B cell (primary cell): ENCODE measurements at places on chromosomes 7 and 10.
A peak's percentile ranks its signal among the peaks of the same experiment; 100 is the strongest.

DNA sequence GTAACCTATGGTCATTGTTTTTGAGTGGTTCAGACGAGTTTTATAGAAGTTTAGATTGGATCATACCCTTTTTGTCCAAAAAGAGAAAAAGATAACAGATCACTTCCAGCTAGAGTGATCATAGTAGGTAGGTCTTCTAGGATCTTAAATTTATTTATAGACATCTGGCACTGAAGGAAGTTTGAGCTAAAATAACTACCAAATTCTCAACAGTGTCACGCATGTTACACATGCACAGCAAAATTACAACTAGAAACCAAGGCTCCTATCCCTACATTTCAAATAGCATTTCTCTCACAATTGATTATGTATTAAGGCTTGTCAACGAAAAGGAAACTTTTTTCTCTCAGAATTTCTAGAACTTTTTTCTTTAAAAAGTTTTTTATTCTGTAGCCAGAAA, 2.3 kb downstream of the CALU start:
- H3K36me3 ChIP-seq = no peaks in the 10 kb centered on the region
- no peaks in the 10 kb centered on the region for H3K27me3 ChIP-seq
- no peak for DNase-seq
- H3K4me3 ChIP-seq = no peak overlapping the region

- H3K36me3 ChIP-seq = no peaks in the 10 kb centered on the region
- H3K27ac ChIP-seq = no peak overlapping the region
- H3K27me3 ChIP-seq = no peaks in the 10 kb centered on the region
- no peaks in the 10 kb centered on the region for H3K4me1 ChIP-seq
- H3K4me3 ChIP-seq = no peak overlapping the region
- no peak for DNase-seq
Measured at GRCh38 chr10:17544465-17544864, 72.7 kb downstream of the HACD1 start.

GRCh38 chr7:69545175-69545574, 53.1 kb upstream of the AUTS2 start:
- no peaks in the 10 kb centered on the region for H3K36me3 ChIP-seq
- H3K27me3 ChIP-seq = no peaks in the 10 kb centered on the region
- DNase-seq = no peak
- H3K27ac ChIP-seq = no peak overlapping the region
- H3K4me1 ChIP-seq = no peaks in the 10 kb centered on the region

DNA sequence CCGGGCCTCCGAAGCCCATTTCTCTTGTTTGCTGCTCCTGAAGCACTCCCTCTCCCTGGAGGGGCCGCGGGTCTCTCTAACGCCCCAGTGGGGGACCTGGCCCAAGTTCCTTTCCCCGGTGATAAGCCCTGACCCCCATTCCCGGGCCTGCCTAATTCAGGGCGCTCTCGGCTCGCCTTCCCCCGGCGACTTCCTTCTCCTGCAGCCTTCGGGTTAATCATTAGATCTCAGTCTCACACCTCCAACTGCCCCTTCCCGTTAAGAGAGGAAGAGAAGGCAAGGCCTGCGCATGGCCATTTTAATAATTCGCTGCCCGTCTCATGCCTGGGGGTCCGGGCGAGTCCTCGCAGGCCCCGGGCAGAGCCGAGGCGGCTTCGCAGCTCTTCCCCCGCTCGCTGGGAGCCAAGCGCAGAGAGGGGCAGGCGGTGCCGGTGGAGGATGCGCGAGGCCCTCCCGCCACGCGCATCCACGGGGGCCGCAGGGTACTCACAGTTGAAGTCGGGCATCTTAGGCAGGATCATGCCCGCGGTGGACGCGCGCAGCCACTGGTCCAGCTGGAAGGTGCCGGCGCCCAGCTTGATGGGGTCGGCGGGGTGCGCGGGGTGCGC, 1.2 kb downstream of the MNX1 start:
- H3K27me3 ChIP-seq = peaks cover 64% of the 10 kb centered on the region
- H3K27ac ChIP-seq = no peak overlapping the region
- H3K4me1 ChIP-seq = peaks cover 32% of the 10 kb centered on the region
- H3K36me3 ChIP-seq = no peaks in the 10 kb centered on the region

GRCh38 chr7:73721377-73721817, 1.9 kb upstream of the STX1A start:
- peaks cover 25% of the 10 kb centered on the region for H3K4me1 ChIP-seq
- no peaks in the 10 kb centered on the region for H3K36me3 ChIP-seq
- DNase-seq = no peak
- no peak overlapping the region for H3K27ac ChIP-seq
- peaks cover 29% of the 10 kb centered on the region for H3K27me3 ChIP-seq

- DNase-seq = no peak
- no peak overlapping the region for H3K27ac ChIP-seq
- no peaks in the 10 kb centered on the region for H3K4me1 ChIP-seq
- no peaks in the 10 kb centered on the region for H3K27me3 ChIP-seq
Measured at GRCh38 chr7:91750091-91750490, 130.4 kb downstream of the MTERF1 start.

GRCh38 chr7:5523052-5523711, 99.5 kb upstream of the TNRC18 start:
- no peaks in the 10 kb centered on the region for H3K27me3 ChIP-seq
- no peaks in the 10 kb centered on the region for H3K36me3 ChIP-seq
- no peak overlapping the region for H3K4me3 ChIP-seq
- H3K4me1 ChIP-seq = peaks cover 16% of the 10 kb centered on the region

GRCh38 chr7:88217675-88218428, 2.0 kb downstream of the SRI start:
- H3K36me3 ChIP-seq = peaks cover 31% of the 10 kb centered on the region
- peak; percentile 56 for DNase-seq
- peak overlapping the region; percentile 91 for H3K4me3 ChIP-seq
- H3K4me1 ChIP-seq = peaks cover 25% of the 10 kb centered on the region

DNA sequence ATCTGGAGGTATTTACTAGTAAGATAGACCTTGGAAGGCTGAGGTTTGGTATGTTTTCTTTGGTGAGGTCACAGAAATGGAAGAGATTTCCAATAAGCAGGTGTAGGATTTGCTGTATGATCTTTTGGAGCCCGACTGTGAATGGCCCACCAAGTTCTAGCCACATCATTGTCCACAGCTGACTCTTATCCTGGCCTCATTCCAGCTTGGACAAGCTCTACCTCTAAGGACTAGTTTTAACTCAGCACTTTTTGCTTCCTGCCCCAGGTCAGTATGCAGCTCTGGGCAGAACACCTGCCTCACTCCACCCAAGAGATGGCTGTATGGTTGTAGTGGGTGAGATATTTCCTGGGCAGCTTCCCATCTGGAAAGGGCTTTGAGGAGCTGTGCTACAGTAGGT, 6.1 kb upstream of the CPA4 start:
- DNase-seq = no peak
- no peak overlapping the region for H3K4me3 ChIP-seq
- no peaks in the 10 kb centered on the region for H3K4me1 ChIP-seq
- no peaks in the 10 kb centered on the region for H3K36me3 ChIP-seq
- H3K27ac ChIP-seq = no peak overlapping the region
- H3K27me3 ChIP-seq = no peaks in the 10 kb centered on the region

GRCh38 chr10:35460852-35461460, 124.6 kb downstream of the CCNY start:
- no peak for DNase-seq
- H3K4me1 ChIP-seq = peaks cover 31% of the 10 kb centered on the region
- no peaks in the 10 kb centered on the region for H3K36me3 ChIP-seq
- no peaks in the 10 kb centered on the region for H3K27me3 ChIP-seq
- no peak overlapping the region for H3K4me3 ChIP-seq

- no peak overlapping the region for H3K27ac ChIP-seq
- no peak overlapping the region for H3K4me3 ChIP-seq
- DNase-seq = no peak
- no peaks in the 10 kb centered on the region for H3K27me3 ChIP-seq
- H3K4me1 ChIP-seq = no peaks in the 10 kb centered on the region
- H3K36me3 ChIP-seq = no peaks in the 10 kb centered on the region
Measured at GRCh38 chr10:84607044-84607443, 278.7 kb downstream of the CCSER2 start.

DNA sequence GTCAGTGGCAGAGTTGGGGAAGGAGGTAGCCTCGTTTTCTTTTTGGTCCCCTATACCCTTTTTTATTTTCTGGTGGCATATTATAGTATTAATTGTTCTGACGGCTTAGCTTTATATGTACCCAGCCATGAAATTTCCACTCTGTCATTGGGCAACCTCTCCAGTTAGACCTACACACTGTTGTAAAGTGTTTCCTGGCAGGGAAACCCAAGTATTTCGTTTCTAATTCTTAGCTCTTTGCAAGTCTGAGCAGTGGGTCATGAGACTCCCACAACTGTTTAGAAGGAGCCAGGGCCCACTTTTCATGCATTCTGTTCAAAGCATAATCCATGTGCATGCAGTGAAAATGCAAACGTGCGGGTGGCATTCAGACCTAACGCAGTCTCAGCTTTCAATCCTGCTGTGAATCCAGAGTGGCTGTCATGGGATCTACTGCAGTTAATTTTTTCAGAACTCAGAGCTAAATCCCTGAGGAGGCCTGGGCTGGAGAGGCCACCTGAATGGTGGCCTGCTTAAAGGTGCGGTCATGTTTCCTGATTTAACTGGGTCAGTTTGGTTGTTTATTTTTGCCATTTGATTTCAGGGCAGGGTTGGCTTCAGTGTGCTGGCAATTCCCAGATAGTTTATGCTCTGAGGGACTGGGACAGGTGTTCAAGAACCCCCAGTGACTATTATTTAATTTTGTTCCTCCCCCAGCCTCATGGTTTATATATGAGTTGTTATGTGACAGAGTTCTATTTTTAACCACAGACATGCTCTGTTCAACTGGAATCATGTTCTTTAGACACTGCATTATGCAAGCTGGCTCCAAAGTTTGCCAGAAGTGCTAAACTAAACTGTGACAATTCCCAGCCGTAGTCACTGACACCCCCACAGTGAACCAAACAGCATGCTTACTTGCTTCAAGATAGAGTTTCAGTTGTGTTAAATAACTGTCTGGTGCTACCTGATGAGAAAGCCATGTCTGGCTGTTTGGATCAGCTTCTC, 27.4 kb upstream of the SYPL1 start:
- no peak overlapping the region for H3K4me3 ChIP-seq
- H3K4me1 ChIP-seq = peaks cover 3% of the 10 kb centered on the region
- H3K36me3 ChIP-seq = no peaks in the 10 kb centered on the region
- no peak overlapping the region for H3K27ac ChIP-seq
- H3K27me3 ChIP-seq = no peaks in the 10 kb centered on the region

DNA sequence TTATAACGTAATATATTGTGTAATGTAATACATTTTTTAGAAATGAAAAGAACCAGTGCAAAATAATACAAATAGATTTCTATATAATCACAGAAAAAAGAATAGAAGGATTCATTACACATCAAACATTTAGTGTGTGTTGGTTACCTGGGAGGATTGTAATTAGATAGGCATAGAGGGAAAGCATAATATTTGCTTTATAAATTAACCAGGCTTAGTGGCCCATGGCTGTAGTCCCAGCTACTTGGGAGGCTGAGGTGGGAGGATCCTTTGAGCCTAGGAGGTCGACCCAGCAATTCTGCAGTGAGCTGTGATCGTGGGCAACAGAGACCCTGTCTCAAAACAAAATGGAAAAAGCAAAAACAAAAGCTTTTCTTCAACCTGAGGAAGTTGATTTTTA, 5.0 kb upstream of the CNOT4 start:
- H3K27ac ChIP-seq = no peak overlapping the region
- no peak overlapping the region for H3K4me3 ChIP-seq
- H3K36me3 ChIP-seq = no peaks in the 10 kb centered on the region
- DNase-seq = no peak
- H3K27me3 ChIP-seq = no peaks in the 10 kb centered on the region

DNA sequence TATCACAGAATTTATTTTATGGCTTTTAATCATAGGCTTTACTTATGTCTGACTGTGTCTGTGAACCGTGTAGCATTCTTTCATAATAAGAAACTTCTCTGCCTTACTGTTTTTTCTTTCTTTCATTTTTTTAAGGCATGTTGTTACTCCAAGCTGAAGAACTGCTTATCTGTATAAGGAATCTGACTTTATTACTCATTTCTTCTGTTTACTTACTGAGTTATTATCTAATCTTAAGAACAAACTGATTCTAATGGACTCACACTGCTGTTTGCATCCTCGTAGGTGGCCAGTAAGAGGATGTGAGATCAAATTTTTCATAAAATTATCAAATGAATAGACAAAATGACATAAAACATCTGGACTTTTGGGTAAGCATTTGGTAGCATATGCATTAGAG, 54.7 kb upstream of the DNAJC1 start:
- no peaks in the 10 kb centered on the region for H3K4me1 ChIP-seq
- no peak overlapping the region for H3K4me3 ChIP-seq
- H3K36me3 ChIP-seq = no peaks in the 10 kb centered on the region
- H3K27me3 ChIP-seq = no peaks in the 10 kb centered on the region
- no peak overlapping the region for H3K27ac ChIP-seq

GRCh38 chr7:94643771-94644545, 12.0 kb downstream of the SGCE start:
- H3K27me3 ChIP-seq = no peaks in the 10 kb centered on the region
- H3K36me3 ChIP-seq = no peaks in the 10 kb centered on the region
- H3K4me3 ChIP-seq = no peak overlapping the region
- no peaks in the 10 kb centered on the region for H3K4me1 ChIP-seq
- H3K27ac ChIP-seq = no peak overlapping the region
- DNase-seq = no peak

DNA sequence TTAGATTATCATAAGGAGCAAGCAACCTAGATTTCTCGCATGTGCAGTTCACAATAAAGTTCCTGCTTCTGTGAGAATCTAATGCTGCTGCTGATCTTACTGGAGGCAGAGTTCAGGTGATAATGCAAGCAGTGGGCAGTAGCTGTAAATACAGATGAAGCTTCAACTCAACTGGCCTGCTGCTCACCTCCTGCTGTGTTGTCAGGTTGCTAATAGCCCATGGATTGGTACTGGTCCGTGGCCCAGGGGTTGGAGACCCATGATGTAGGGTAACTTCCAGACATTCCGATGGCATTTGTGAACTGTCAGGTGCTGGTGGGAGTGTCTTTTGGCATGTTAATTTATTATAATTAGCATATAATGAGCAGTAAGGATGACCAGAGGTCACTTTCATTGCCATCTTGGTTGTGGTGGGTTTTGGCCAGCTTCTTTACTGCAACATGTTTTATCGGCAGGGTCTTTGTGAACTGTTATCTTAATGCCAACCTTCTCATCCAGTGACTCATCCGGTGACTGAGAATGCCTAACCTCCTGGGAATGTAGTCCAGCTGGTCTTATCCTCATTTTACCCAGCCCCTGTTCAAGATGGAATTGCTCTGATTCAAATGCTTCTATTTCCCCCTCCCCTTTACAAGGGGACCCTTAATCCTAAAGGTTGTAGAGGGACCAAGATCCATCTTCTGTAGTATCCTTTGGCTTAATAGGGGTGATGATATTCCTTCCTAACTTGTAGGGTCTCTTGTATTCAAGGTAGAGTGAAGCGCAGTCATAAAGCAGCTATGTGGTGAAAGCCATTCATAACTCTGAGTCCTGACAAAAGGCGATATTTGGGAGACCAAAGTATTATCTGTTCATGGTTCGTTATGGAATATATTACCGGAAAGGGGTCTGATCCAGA, 165.8 kb downstream of the CCSER2 start:
- no peak overlapping the region for H3K27ac ChIP-seq
- DNase-seq = no peak
- H3K4me3 ChIP-seq = no peak overlapping the region
- no peaks in the 10 kb centered on the region for H3K36me3 ChIP-seq
- no peaks in the 10 kb centered on the region for H3K27me3 ChIP-seq
- no peaks in the 10 kb centered on the region for H3K4me1 ChIP-seq

GRCh38 chr10:126638542-126638941, 32.0 kb downstream of the C10orf90 start:
- no peak for DNase-seq
- no peak overlapping the region for H3K27ac ChIP-seq
- no peaks in the 10 kb centered on the region for H3K4me1 ChIP-seq
- no peaks in the 10 kb centered on the region for H3K36me3 ChIP-seq
- H3K27me3 ChIP-seq = no peaks in the 10 kb centered on the region
- H3K4me3 ChIP-seq = no peak overlapping the region

- H3K4me3 ChIP-seq = peak overlapping the region; percentile 54
- H3K4me1 ChIP-seq = peaks cover 7% of the 10 kb centered on the region
- H3K36me3 ChIP-seq = no peaks in the 10 kb centered on the region
- H3K27ac ChIP-seq = no peak overlapping the region
- no peaks in the 10 kb centered on the region for H3K27me3 ChIP-seq
- DNase-seq = peak; percentile 44
Measured at GRCh38 chr10:91887272-91888076, 21.8 kb downstream of the FGFBP3 start.
